Activated T-helper 1 cell treated with anti-CD3 and anti-CD28 coated beads, Interleukin-12 subunit alpha, Interleukin-12 subunit beta, Interleukin-2, Interleukin-4 antibody, amounts not matched to agents 30 ng/mL and 10 ng/mL and 1 ng/mL, durations not matched to agents 14 hours and 24 hours and 36 hours (primary cell): ENCODE measurements at places on chromosomes 16 and 17. TPM values are rescaled to one million over a fixed set of nuclear protein-coding genes. Genes with fewer than 3 reads are reported as not detected.

Gene SPIRE2
- total RNA-seq: 1.5 and 2.7 TPM in 2 replicates

DNA sequence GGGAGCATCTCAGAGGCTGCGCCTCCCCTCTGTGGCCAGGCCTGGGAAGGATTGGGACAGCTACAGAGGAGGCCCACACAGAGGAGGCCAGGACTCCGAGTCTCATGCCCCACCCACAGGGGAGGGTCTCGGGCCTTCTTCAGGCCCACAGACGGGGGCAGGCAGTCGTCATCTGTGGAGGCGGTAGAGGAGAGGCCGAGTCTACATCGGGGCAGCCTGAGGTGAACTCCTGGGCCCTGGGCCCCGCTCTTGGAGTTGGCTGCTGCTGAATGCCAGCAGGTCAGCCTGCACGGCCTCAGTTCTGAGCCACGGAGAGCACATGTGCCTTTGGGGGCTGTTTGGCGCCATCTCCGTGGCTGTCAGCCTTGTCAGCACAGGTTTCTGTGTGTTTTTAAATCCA, 8.1 kb upstream of the NUDT16L1 start:
- no peak overlapping the region for H3K4me3 ChIP-seq
- no peaks in the 10 kb centered on the region for H3K27me3 ChIP-seq
- no peak overlapping the region for H3K27ac ChIP-seq
- H3K4me1 ChIP-seq: no peaks in the 10 kb centered on the region
- no peak for DNase-seq
- H3K36me3 ChIP-seq: peaks cover 7% of the 10 kb centered on the region

DNA sequence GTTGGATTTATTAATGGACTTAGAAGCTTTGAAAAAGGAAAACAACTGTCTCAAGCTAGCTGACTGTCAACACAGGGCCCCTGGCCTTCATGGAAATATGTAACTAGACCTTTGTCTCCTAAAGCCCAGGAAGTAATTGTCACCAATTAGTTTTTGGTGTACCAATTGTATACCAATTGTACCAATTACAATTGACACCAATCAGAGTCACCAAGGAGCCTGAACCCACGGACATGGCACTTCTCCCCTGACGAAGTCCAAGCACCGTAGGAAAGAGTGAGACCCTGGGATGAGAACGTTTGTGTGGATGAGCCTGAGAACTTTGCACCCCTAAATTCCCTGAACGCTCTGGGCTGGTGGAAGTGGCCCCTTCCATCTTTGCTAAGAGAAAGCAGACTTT, 129.0 kb downstream of the ENGASE start:
- H3K36me3 ChIP-seq: no peaks in the 10 kb centered on the region
- H3K27ac ChIP-seq: no peak overlapping the region
- H3K4me1 ChIP-seq: no peaks in the 10 kb centered on the region
- H3K27me3 ChIP-seq: peaks cover 5% of the 10 kb centered on the region
- no peak overlapping the region for H3K4me3 ChIP-seq
- DNase-seq: no peak

- H3K27me3 ChIP-seq: no peaks in the 10 kb centered on the region
- H3K4me3 ChIP-seq: no peak overlapping the region
- no peak for DNase-seq
- no peaks in the 10 kb centered on the region for H3K36me3 ChIP-seq
These were observed 592 bp upstream of the PERCC1 start for GRCh38 chr16:1430214-1430758.

DNA sequence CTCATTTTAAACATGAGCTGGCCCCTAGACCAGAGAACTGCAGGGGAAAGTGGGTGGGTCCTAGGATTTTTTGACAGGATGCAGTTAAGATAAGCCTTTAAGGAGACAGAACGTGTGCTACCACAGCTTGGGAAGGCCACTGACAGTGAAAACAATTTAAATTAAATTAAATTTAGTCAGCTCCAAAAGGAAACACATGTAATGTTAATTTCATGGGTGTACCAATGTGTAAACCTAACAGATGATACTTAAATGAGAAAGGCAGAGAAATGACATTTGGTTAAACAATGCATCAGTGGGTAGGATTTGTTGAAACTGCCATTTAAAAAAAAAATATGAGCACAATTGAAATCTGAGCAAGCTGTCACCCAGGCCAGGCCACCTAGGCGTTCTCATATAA, 250.8 kb downstream of the XYLT1 start:
- peaks cover 4% of the 10 kb centered on the region for H3K36me3 ChIP-seq
- no peak for DNase-seq
- no peak overlapping the region for H3K4me3 ChIP-seq
- no peak overlapping the region for H3K27ac ChIP-seq
- no peaks in the 10 kb centered on the region for H3K27me3 ChIP-seq
